Vagina (tissue), 2 donors: ENCODE measurements at places on chromosomes 16 and 17.

DNA sequence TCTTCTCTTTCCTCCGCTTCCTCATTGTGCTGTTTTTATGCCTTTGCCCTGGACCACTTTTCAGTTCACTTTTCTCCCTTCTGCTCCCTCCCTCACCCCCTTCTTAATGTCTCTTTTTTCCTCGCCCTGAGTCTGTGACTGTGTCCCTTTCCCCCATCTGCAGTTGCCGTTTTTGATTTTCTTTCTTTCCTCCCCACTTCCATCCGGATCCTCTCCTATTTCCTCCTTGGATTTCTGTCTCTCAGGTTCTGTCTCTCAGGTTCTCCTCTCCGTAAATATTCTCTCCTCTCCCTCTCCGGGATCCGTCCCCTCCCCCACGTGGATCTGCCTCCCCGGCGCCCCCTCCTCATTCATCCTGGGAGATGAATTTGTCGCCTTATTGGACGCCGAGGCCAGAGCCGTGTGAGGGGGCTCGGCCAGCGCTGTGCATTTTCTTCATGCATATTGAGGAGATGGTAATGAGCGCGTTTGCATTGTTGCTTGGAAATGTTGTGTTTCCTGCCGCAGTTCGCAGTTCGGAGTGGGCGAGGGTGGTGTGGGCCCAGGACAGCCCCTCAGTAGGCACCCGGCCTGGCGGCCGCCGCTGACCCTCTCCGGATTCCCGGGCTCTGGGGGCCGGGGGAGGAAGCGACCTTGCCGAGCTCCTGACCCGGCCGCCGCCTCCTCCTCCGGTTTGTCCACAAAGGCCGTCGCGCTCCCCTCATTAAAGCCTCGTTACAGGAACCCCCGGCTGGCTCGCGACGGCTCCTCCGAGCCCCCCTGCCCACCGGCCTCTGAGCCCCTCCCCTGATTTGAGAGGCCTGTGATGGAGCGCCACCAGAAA, 4.5 kb upstream of the IRX3 start:
- no peak for DNase-seq

DNA sequence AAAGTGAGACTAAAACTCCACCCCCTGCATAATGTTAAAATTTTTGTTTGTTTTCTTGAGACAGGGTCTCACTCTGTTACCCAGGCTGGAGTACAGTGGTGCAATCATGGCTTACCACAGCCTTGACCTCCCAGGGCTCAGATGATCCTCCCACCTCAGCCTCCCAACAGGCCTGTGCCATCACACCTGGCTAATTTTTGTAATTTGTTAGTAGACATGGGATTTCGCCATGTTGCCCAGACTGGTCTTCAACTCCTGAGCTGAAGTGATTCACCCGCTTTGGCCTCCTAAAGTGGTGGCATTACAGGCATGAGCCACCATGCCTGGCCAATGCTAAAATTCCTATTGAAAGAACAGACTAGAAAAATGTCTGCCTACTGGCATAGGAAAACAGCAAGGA, 103.8 kb downstream of the TRIM37 start:
- no peak for DNase-seq

- DNase-seq, result no peak
These were observed 38.5 kb downstream of the MSI2 start for GRCh38 chr17:57294629-57295501.

- DNase-seq, result no peak
These were observed at the start of gene ADCY7 for GRCh38 chr16:50266337-50267091. ADCY7 (plus strand) TSS chr16:50266551; CDS start chr16:50288180, 21,629 bp downstream.

- DNase-seq, result no peak
These were observed 364.9 kb downstream of the SNX29 start for GRCh38 chr16:12341423-12341822.

- no peak for DNase-seq
These were observed 49.3 kb upstream of the BCO1 start for GRCh38 chr16:81189100-81189664.

DNA sequence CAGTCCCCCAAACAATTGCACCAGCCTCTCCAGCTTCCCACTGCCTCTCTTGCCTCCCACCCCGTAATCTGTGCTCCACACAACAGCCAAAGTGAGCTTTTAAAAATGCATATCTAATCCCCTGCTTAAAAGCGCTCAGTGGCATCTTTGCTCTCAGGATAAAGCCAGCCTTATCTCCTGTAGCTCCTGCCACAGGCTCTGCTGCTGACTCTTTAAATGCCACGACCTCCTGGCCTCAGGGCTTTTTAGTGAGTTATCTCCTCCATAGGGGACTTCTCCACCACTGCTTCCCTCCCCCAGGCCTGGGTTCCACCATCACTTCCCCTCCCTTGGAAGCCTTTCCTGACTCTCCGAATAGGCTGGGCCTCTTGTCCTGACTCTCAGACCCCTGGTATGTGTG, 98.6 kb downstream of the GNAO1 start:
- no peak for DNase-seq

DNA sequence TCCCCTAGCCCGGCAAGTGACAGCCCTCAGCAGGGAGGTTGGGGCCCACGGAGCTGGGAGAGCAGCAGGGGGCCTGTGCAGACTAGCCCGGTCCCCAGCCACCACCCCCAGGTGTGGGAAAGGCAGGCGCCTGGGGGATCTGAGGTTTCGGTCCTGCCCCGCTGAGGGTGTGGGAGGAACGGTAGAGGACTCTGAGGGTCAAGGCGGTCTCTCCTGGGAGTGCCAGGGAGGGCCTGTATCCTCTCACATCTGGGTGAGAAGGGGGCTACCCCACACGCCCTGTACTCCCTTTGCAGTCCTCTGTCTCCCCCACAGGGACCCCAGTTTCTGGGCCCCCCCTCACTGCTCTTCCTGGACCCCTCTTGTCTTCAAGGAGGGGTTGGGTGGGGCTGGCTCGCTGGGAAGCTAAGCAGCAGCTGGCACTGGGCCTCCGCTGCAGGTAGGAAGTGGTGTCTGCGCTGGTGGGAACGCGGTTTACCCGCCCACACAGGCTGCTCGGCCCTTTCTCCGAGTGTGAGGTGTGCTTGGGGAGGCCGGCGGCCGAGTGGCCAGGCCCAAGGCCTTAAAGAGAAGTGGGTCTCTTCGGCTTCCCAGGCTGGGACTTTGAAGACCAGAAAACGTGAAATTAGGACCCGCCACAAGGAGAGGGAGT, 15.4 kb downstream of the CD7 start:
- no peak for DNase-seq

GRCh38 chr16:86297866-86298757, 212.2 kb upstream of the FOXF1 start:
- no peak for DNase-seq

DNA sequence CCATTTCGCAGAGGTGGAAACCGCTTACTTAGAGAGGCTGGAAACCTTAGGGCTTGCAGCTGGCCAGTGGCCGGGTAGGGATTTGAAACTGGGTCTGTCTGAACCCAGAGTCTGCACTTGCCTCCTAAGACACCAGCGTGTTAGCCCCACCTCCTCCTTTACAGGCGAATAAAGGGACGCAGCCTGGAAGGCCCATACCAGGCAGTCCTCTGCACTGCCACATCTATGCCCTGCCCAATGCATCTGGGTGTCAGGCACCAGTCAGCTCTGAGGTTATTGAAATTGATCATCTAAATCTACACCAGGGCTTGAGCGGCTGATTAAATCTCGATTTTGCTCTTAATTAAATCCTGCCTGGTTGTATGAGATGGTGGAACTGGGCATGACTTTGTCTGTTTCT, 19.9 kb upstream of the NAGS start:
- no peak for DNase-seq

GRCh38 chr17:57572600-57572999, 172.5 kb downstream of the CCDC182 start:
- DNase-seq, result no peak

DNA sequence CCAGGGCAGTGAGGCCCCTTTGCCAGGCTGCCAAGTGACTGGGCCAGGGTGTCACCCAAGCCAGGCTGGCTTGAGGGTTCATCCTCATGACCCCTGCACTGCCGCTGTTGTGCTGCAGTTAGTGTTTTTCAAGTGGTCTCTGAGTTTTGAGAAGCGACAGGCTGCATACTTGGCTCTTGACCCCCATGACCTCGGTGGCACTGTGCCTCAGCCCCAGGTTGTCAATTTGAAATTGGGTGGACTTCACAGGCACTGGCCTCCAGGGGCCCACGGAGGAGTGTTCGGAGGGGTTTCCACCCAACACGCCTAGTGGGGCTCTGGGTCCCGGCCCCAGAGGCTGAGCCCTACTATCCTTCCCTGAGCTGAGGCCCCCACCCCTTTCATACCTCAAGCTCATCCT, 42.7 kb downstream of the DHRS7B start:
- no peak for DNase-seq

- DNase-seq, result no peak
These were observed 637 bp downstream of the RPL23A start for GRCh38 chr17:28720247-28720996.

GRCh38 chr16:49672753-49673152, 183.2 kb downstream of the ZNF423 start:
- DNase-seq, result no peak

DNA sequence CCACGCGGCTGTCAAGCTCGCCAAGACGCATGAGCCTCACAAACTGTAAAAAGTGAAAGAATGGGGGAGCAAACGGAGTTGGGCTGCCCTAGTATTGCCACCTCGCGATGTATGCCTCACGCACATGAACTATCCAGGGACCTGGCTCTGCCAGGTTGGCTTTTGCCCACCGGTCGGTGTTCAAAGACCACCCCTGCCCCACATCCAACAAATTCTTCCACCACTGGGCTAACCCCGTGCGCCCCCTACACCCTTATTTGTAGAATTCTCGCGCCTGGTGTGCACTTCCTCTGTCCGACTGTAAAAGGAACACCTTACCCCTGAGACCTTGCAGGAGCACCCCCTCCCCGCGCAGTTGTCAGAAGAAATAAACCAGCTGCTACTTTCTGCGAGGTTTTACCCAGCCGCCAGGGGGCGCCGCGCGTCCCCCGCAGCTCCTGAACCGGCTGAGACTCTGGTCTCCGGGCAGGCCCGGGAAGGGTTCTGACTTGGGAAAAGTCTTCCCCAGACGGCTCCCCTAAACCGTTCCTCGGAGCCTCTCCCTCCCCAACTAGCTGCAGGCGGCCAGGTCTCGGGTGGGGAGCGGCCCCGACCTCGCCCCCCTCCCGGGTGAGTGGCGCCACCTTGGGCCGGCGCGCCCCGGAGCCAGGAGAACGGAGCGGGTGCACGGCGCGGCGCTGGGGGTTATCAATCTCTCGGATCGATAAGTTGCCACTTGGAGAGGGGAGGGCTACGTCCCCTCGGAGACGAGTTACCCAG, 1.7 kb upstream of the ZNF423 start:
- no peak for DNase-seq

DNA sequence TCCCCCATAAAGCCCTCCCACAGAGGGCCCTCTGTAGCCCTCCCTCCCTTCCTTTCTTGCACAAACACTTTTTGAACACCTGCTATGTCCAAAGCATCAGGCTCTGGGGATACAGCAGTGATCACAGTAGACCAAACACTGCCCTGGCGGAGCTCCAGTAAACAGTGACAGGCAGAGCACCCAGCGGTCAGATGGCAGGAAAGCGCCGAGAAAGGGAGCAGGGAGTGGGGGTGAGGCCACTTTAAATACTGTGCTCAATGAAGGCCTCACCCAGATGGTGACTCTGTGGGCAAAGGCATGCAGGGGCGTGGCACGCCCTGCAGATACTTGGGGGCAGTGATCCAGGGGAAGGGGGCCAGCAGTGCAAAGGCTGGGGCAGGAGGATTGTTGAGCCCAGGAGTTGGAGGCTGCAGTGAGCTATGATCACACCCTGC, 7.6 kb downstream of the PRR29 start:
- DNase-seq, result peak; percentile 56

DNA sequence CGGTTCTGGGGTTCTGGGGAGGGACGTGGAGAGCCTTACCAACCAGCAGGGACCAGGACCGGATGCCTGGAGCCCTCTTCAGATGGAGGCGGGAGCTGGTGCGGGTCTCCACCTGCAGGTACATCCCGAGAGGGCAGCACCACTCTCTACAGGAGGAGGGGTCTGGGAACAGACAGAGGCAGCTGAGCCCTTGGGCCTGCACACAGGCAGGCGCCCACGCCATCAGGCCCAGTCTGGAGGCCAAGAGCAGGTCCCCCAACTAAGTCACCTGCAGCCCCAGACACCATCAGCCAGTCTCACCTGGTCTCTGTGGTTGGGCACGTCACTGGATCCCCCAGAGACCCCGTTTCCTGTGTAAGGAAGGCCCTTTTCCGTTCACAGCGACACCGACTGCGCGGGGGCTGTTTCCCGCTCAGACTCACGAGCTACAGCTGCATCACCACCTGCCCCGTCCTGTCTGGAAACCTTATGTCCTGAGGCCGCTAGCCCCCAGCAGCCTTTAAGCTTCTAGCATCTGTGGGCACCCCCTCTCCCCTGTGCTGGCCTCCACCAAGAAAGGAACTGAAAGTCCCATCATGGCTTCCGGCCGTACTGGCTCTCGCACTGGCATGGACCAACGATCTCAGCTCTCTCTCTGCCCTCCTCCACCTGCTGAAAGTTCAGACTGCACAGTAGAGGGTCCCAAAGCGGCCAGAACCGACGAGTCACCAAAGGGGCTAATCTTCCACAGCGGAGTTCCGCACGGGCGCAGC, 1.2 kb downstream of the CYBC1 start:
- DNase-seq, result no peak

- no peak for DNase-seq
These were observed 150.5 kb downstream of the KATNIP start for GRCh38 chr16:27700304-27700995.

- no peak for DNase-seq
These were observed 4.1 kb upstream of the LCAT start for GRCh38 chr16:67948015-67948414.

- DNase-seq, result no peak
These were observed 28.4 kb downstream of the BAHCC1 start for GRCh38 chr17:81423698-81424071.

DNA sequence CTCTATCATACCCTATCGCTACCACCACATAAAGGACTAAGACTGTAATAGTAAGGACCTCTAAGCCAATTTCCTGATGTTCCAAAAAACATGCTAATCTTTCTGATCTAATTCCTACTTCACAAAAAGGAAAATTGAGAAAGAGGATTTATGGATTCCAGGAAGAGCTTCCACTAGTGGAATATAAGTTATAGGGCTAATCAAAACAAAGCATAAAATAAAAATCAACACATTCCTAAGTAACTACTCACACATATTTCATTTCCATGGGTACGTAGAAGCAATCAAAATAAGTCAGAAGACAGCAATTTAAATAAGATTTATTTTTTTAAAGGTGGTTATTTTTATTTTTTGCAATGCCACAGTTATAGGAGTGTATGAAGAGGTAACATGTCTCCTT, 12.4 kb downstream of the CCDC43 start:
- no peak for DNase-seq

DNA sequence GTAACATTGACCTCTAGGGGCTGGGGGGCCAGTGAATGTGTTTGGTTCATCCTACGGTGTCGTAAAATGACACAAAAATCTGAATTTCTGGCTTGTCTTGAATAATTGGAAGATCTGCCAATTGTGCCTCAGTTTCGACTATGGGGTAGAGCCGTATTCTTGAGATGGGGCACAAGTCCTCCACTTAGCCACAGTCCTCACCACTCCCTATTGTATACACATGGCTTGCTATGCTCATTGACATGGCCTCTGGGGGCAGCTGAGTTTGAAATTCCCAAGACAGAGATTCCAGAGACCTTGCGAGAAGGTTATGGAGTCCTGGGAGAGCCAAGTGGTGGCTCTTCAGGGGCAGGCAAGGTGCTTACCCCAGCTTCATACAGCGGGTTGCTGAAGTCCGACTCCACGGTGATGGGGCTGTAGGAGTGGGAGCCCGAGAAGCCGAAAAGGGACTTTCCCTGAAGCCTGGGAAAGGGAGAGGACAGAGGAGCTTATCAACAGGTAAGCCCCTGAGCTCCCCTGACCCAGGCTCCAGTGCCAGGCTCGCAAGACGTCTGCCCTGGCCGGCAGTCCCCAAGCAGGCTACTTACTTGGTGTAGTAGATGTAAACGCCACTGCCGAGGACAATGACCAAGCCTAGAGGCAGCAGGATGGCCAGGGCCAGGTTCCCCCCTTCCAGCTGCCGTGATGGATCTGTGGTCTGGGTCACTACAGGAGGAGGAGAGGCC, 9.0 kb upstream of the CDIPT start:
- no peak for DNase-seq
